ENCODE measurements at places on chromosomes 2 and 18.

DNA sequence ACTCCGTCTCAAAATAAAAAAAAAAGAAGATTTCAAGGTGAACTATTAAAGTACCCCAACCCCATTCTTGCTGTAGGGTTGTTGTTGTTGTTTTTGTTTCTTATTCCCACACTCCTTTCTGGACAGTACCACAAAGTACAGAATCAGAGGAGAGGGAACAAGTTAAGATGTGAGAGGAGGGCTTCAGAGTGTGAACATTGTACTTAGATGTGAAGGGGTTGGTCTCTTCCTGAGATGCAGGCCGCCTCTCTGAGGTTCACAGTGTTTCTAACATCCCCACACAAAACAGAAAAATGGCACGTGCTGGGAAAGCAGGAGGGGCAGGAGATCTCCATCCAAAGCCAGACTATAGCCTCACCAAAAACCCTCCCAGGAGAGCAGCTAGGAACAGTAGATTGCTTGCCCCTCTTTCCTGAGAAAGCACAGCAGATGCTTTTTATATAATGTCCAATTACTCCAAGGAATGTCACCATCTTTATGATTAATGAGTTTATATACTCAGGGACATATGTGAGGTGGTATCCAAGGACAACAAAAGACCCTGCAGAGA is 22.6 kb downstream of the ADD2 start:
- no peak for DNase-seq

DNA sequence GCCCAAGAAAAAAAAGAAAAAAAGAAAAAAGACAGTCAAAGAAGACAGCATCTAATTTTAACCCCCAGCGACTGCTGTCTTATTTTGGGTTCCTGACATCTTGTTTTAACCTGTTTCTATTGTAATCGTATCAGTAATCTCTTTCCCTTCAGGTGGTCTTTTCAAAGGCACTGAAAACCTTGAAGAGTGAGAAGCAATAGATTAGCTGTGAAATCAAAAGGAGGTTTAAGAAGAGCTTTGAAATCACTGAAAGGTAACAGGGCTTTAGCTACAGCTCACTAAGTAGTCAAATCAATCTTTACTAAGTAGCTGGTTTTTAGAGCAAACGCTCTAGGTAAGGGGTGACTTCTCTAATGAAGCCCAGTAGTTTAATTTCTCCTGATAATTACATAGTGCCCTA is 5.4 kb upstream of the TANC1 start:
- DNase-seq: no peak

DNA sequence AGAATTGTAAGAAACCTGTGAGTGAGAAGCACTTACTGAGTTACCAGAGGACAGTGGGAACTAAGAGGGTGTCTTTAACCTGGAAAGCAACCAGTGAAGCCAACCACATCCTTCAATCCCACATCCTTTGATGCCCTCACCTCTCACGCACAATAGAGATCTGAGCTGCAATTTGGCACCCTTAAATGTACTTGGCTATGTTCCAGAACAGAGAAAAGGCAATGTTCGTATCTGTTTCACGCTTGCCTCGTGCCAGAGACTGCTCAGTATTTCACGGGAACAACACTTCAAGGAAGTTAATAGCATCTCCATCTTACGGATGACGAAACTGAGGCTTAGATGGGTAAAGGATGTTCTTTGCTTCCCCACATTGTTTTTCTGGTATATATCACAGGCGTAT is 167.4 kb downstream of the DPP10 start:
- no peak for DNase-seq

GRCh38 chr2:242011991-242012764 is 142.6 kb downstream of the RTP5 start:
- no peak for DNase-seq

DNA sequence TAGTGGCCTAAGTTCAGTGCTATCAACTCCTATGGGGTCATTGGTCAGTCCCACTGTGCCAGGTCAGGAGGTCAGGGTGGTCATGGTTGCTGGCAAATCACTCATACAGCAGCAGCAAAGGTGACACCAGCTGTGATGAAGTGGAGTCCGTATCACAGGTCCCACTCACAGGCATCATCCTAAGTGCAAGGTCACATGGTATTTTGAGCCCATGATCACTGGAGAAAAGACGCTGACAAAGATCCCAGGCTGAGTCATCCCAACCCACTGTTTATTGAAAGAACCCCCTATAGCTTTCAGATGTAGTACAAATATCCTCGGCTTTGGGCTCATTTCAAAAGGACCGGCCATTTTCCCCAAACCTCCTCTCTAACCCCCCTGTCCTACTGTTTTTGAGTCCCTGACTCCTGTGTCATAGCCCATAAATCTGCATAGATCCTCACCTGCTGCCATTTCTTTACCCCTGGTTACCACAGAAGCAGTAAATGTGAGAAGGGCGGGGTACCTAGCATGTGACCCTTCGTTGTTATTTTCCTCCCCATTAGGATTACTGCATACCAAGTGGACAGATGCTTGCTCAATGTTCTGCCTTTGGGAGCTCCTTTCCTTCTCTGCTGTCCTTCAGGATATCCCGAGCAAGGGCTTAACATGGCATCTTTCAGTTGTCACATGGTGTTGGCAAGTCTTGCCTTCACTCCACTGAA is 107.7 kb downstream of the COL6A3 start:
- no peak for DNase-seq
